Activated T-helper 1 cell treated with anti-CD3 and anti-CD28 coated beads, Interleukin-2, amount 50 U/mL, for 16 hours (primary cell): ENCODE measurements at places on chromosomes 12 and 14.

DNA sequence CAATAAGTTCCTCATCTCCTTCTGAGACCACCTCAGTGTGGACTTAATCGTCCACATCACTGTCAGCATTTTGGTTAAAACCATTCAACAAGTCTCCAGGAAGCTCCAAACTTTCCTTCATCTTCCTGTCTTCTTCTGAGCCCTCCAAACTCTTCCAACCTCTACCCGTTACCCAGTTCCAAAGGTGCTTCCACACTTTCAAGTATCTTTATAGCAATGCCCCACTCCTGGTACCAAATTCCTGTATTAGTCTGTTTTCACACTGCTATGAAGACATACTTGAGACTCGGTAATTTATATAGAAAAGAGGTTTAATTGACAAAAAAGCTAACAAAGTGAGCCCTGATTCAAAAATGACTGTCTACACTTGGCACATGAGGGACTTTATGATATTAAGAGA, 22.8 kb downstream of the EMP1 start:
- no peak for DNase-seq

DNA sequence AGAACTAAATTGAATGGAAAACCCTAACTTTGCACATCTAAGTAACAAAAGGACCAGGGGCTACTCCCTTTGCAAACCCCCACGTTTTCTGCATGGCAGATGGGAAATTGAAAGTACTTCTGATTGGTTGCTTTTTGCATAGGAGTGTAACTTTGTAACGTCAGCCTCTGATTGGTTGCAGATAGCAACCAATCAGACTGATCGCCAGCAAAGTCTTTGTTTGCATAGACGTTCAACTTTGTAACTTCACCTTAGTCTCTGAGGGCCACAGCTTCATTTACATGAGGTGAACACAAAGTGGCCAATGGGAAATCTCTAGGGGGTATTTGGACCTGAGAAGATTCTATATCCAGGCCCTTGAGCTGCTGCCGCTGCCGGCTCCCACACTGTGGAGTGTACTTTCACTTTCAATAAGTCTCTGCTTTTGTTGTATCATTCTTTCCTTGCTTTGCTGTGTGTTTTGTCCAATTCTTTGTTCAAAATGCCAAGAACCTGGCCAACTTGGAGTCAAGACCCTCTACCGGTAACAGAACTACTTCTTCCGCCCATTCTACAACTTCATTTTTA, 102.5 kb upstream of the PRICKLE1 start:
- no peak for DNase-seq

GRCh38 chr14:93033983-93034670, 81.6 kb downstream of the ITPK1 start:
- DNase-seq: no peak

GRCh38 chr14:69263364-69263763, 3.4 kb downstream of the GALNT16 start:
- DNase-seq: no peak

DNA sequence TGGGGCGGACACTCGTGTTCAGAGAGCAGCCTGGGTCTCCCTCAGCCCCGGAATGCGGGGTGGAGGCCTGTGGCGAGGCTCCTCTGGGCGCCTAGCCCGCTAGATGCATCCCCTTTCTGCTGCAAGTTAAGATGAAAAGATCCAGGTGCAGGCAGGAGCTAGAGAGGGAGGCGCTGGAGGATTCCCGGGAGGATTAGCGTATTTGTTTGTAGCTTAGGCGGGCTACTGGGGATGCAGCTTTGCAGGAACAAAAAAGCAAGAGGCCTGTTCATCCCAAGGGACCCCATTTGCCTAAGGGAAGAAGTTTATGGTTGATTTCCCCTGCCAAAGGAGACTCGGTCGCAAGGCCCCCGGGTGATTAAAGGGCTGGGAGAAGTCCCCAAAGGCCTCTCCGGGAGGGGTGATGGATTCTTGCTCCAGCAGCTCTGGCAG, 824 bp downstream of the CCDC177 start:
- no peak for DNase-seq

- no peak for DNase-seq
Observed at GRCh38 chr12:55017416-55017925, 2.3 kb upstream of the NEUROD4 start.

- DNase-seq: no peak
Observed at GRCh38 chr12:46165191-46165590, 103.7 kb downstream of the SLC38A1 start.
